Femur (tissue), 1 donor: ENCODE measurements at places on chromosomes 3 and 15.

DNA sequence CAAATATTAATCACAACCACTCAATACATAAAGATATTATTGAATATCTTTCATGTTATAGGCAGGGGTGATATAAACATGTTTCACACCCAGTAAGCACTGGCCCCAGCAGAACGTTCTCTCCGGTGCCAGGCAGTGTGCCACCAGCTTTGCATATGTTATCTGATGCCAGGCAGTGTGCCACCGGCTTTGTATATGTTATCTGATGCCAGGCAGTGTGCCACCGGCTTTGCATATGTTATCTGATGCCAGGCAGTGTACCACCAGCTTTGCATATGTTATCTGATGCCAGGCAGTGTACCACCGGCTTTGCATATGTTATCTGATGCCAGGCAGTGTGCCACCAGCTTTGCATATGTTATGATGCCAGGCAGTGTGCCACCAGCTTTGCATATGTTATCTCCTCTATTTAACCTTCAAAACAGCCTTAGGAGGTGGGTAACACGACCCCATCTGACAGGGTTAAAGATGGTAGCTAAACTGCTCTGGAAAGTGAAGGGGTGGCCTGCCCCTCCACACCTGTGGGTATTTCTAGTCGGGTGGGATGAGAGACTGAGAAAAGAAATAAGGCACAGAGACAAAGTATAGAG is 6.9 kb downstream of the MUC20 start:
- no peak for DNase-seq

GRCh38 chr15:80645494-80646065 is 49.5 kb upstream of the ABHD17C start:
- no peak for DNase-seq

DNA sequence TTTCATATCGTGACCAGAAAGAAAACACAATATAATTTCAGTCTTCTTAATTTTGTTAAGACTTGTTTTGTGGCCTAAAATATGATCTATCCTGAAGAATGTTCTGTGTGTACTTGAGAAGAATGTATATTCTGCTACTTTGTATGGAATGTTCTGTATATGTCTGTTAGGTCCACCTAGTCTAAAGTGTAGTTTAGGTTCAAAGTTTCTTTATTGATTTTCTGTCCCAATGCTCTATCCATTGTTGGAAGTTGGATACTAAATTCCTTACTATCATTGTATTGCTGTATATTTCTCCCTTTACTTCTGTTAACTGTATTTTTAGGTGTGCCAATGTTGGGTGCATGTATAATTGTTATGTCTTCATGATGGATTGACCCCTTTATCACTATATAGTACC is 21.2 kb downstream of the OR5AC2 start:
- no peak for DNase-seq

- DNase-seq: no peak
Observed at GRCh38 chr3:182729903-182730674, 63.2 kb upstream of the ATP11B start.
